ENCODE measurements at places on chromosomes 11 and 22.

- DNase-seq = no peak
Measured at GRCh38 chr11:68955607-68955958, 25.2 kb downstream of the MRGPRD start.

DNA sequence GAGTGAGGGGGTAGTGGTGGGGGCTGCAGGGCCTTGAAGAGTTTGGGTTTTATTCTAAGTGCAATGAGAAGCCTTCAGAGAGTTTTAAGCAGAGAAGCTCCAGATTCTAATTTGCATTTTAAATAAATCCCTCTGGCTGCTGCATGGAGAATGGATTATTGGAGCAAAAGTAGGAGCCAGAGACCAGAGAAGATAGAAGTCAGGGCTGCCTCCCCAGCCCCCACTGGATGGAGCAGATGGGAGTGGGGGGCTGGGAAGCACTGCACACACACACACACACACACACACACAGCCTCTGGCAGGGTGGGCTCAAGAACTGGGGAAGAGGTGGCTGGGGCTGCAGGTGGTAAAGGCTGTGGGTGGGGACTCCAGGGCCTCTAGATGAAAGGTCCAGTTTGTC is 75.6 kb downstream of the TSPAN18 start:
- no peak for DNase-seq

GRCh38 chr11:24373516-24373915 is 123.3 kb upstream of the LUZP2 start:
- no peak for DNase-seq

- DNase-seq = no peak
Measured at GRCh38 chr22:22371031-22371541, 126.5 kb downstream of the VPREB1 start.

GRCh38 chr11:126419801-126420697 is 64.6 kb downstream of the ST3GAL4 start:
- no peak for DNase-seq

DNA sequence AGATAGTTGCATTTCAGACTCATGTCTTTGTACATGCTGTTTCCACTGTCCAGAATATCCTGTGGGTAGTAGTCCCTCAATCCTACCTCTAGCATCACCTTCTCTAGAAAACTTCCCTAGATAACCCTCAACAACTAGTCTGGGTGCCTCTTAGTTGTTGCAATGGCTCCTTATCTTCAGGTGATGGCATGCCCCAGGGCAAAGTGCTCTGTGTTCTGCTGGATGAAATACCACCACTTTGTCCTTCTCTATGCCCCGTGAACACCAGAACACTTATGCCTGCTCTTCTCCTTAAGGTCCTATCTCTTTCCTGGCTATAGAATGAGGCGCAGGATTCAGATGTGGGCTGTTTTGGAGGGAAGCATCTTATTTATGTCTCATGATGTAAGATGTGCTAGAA is 158.3 kb upstream of the CTSC start:
- DNase-seq = no peak

DNA sequence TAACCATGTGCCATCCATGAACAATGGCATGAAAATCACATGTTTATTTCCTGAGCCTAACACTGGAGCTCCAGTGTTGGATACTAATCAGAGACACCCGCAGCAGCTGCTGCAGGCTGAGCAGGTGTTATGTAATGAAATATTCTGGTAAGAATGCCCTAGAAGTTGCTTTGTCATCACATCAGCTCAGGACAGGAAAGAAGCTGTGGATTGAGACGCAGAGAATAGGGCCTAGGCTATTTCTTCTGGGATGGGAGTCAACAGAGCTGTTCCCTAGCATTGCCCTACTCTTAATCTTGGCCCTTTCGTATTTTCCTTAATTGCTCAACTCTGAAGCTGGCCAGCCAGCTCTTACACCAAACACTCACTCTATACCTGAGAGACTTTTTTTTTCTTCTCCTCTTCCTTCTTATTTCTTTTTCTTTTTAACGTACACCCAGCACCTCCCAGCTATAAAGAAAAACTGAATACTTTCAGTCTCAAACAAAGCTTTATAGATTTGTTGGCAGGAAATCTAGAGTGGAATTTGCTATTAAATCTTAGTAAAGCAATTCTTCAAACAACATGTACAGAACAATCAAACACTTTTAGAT is 31.9 kb downstream of the RASSF10 start:
- DNase-seq = no peak

- DNase-seq = no peak
Measured at GRCh38 chr22:48665311-48665995, 1162.2 kb downstream of the BRD1 start.

DNA sequence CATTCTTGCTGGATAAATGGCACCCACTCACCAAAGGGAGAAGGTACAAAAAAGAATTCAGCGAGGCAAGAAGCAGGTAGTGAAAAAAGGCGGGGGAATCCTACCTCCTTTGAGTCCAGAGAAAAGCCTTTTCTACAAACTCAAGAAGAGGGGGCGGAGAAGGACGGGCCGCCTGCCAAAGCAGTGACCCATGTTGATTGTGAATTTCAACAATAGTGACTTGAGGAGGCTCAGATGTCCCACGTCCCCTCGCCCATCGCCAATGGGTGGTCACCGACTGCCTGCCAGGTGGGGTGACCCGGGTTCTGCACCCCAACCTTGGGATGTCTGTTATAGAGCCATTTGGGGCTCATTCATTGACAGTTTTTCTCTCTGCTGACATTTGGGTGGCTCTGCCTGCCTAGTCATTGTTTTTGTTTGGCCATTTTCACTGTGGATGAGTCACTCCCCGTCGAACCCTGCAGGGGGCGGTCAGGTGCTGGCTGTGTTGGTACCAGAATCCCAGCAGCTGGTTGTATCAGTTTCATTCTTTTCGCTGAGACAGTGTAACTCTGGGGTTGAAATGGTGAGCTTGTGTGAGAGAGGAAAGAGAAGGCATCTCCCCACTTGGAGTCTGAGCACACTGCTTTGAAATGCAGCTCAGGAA is 163.4 kb upstream of the NCAM1 start:
- no peak for DNase-seq

GRCh38 chr11:6096417-6096816 is 11.1 kb upstream of the OR56B4 start:
- DNase-seq = no peak

- DNase-seq = no peak
Measured at GRCh38 chr11:26914968-26915367, 78.9 kb upstream of the FIBIN start.

All from vagina (tissue), 2 donors.